ENCODE measurements at places on chromosomes 3 and 15.

DNA sequence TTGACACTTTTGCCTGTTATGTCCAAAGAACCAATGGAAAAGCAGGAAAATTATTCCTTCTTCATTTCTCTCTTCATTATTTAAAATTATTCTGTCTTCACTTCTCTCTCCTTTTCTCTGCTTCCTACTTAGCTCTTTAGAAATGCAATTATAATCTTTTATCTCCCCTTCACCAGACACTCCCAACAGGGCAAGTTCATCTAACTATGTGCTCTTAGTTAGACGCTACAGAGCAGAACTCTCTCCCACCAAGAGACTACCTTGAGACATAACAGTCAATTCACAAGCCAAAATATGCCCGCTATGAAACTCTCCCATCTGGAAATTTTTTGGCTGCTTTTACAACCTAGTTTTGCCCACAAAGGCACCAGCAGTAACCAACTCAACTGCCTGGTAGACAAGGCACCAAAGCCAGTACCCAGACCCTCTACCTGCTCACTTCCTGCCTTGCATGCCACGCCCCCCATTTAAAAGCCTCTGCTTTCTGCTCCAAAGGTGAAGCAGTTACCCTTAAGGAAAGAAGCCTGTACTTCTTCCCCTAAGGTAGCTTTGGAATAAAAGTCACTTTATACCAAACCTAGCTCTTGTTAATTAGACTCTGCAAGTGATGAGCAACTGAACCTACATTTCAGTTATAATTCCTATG lies 28.1 kb downstream of the CCRL2 start:
- no peak for DNase-seq

DNA sequence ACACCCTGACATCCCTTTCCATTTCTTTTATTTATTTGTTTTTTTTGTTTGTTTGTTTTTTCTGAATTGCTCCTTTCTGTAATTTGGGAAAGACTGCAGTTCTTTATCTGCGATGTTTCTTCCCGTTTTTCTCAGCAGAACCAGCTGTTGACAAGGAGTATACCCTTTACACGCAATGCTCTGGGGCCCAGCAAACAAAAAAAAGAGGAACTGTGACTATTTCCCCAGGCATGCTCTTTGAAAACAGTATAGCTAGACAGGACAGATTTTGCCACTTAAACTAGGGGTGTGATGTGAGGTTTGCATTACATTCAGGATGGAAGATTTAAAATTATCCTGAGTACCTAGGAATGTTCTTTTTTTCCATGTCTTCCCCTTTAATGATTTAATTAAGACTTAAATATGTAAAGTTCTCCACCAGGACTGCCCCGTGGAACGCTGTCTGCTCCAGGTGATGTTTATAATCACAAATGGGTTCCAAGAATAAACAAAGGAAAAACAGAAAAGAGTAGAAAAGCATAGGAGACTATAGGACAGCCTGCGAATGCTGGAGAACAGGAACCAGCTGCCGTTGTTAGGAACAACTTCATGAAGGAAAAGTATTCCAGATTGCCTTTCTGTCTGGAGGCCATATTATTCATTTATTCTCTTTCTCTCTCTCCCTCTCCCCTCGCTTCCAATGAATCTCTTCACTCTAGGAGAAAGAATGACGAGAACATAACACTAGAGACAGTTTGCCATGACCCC lies 43.3 kb downstream of the TGFBR2 start:
- DNase-seq = no peak

DNA sequence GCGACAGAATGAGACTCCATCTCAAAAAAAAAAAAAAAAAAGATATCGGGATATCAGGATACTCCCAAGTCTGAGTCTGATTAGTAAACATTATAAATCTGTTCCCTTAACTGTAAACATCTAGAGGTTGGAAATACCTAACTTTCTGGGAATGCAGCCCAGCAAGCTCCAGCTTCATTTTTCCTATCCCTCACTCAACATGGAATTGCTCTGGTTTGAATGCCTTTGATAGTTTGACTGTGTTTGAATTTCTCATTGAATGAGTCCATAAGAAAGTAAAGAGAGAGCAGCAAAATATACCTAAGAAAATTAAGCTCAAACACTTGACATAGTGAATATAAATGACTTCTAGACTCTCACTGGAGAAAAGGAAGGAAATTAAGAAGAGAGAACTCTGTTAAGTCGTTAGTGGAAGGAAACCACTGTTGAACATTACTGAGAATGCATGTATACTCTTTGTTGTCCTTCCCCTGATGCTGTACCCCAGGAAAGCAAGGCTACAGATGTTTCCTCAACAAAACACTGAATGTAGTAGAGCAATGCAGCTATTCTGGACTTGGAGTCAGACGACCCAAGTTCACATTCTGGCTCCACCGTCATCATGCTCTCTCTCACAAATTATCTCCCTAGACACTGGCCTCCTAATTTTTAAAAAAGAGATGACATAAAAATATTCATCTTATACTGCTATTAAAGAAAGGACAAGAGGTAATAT lies 62.4 kb downstream of the CD200 start:
- DNase-seq = no peak

DNA sequence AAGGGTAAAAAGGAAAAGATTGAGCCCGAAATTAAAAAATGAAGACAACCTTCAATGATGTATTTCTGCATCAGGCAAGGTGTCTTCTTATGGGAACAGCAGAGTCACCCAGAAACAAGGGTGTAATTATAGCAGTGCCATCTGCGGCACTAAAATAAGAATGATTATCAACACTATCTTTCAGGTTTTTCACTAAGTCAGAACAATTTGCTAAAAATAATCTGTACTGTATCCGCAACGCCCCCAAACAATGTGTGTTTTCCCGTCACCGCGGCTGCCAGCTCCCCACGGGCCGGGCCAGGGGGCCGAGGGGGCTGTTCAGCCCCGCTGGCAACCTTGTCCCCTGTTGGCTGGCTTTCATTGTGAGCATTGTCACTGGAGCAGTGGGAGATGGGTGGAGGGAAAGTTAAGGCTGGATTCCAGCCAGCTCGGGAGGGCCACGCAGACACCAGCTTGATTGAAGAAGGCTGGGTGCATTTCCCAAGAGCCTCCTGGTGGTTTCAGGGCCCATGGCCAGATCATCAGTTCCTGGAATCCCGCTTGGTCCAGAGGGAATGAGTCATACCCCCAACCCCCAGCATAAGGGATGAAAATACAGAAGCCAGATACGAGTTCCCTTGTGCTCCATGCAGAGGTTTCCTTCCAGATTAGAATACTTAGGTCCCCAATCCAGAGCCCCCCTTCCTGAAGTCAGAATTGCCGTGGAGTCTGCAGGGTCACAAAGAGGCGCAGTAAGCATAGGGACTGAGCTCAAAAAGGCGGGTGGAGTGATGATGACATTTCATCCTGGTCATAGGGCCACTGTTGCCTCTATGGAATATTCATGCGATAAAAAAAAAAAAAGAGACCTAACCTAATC lies 90.2 kb upstream of the KLF13 start:
- DNase-seq = peak; percentile 84

GRCh38 chr15:51310064-51310463 lies 28.3 kb downstream of the CYP19A1 start:
- DNase-seq = no peak

DNA sequence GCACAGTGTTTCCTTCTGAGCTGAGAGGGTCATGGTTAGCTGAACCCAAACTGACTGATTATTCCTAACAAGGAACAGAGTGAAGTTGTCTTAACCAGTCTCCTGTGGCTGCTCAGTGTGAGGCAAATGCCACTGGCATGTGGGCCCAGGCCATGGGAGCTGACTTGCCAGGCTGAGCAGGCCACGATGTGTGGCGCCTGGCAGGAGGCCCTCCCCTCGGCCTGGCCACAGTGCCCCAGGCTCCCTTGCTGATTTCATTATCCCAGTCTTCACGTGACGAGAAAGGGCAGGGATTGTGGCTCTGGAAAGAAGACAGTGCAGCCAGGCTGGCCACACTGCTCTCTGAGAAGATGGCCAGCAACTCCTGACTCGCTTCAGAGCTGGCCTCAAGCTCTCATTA lies 58.8 kb downstream of the SLCO2A1 start:
- DNase-seq = no peak

DNA sequence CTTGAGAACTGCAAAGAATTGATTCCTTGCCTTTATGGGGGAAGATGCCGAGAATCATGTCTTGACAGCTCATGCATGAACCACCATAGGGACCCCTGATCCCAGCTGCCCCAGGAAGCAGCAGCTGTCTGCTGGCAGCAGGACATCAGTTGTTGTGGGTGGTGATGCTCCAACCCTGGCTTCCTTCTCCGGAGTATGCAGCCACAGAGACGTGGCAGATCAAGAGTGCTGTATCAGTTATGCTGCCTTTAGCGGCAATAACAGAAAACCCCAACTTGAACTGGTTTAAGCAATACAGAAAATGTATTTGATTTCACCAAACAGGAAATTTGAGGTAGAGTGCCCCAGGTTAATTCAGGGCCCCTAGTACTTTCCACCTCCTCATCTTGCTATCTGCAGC lies 92.2 kb upstream of the TNFAIP8L3 start:
- no peak for DNase-seq

- DNase-seq = no peak
These were observed 486 bp downstream of the LSG1 start for GRCh38 chr3:194671511-194671899.

GRCh38 chr3:130894986-130895280 lies 1.0 kb downstream of the ATP2C1 start:
- no peak for DNase-seq

GRCh38 chr3:32510075-32510724 lies 7.5 kb upstream of the CMTM6 start:
- DNase-seq = peak; percentile 51

DNA sequence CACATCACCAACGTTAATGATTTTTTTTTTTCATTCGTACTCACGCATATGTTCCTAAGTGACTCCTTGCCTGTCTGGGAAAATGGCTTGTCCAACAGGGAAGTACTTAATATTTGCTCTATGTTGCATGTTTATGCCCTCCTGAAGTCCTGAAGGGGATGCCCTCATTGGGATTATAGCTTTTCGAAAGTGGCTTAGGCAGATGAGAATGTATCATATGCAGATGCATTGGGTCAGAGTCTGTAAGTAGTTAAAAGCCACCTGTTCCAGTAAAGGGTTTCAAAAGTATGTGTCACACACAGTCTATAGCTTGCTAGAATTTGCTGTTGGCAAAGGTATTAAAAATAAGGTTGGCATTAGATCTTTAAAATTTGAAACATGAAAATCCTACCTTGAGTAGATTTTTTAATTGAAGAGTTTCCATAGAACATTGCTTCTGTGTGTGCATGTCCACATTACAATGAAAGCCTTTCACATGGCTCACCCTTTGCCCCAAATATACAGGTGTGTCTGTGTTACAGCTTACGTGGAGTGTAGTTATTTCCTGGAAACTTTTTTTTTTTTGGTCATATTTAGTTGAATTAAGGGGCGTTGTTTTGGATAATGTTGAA lies 2.1 kb downstream of the ABHD17C start:
- no peak for DNase-seq

DNA sequence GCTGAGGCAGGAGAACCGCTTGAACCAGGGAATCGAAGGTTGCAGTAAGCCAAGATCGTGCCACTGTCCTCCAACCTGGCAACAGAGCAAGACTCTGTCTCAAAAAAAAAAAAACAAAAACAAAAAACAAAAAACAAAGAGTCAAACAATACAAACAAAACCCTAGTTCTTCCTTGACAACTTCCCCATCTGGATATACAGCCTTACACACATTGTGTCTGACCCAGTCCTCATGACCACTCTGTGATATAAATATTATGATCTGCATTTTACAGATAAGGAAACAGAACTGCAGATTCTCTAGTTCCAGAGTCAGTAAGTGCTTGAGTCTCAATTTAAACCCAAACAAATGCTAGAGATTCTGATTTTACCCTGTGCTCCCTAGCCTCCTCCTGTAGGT lies 4.8 kb upstream of the ESYT3 start:
- DNase-seq = no peak

- no peak for DNase-seq
These were observed 24.2 kb downstream of the PXYLP1 start for GRCh38 chr3:141255846-141256261.

GRCh38 chr15:66461917-66462316 lies 35.6 kb downstream of the SNAPC5 start:
- no peak for DNase-seq

DNA sequence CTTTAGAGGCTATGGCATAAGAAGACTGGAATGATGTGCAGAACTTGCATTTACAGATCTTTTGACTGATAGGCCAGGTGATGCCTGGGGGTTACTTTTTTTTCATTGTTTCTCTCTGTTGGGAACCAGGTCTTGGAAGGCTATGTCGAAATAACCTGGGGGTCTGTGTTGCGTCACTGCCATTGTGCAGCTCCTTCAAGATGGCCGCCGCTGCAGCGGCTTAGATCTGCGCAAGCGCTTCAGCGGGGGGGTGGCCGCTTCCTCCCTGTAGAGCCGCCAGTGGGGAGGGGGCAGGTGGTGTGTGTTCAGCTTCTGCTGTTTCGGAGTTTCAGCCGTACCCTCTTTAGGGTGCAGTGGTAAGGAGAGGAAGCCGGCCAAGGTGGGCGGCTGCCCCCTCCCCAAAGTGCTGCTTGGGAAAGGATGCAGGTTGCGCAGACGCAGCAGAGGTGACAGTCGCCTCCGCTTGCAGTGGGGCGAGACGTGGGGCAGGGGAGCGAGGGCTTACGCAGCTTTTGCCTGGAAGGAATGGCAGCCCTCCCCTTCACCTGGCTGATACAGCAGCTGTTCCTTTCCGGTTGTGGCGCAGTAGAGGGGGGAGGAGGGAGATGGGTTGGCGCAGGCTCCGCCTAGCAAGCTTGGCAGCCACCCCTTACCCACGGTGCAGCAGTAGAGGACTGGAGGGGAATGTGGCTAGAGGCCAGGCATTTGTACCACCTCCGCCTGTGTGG lies 1.5 kb downstream of the SNRPN start:
- DNase-seq = peak; percentile 89

GRCh38 chr15:58115692-58116091 lies 22.5 kb upstream of the AQP9 start:
- DNase-seq = no peak

- no peak for DNase-seq
These were observed 141.4 kb upstream of the MRPS22 start for GRCh38 chr3:139202226-139202958.

DNA sequence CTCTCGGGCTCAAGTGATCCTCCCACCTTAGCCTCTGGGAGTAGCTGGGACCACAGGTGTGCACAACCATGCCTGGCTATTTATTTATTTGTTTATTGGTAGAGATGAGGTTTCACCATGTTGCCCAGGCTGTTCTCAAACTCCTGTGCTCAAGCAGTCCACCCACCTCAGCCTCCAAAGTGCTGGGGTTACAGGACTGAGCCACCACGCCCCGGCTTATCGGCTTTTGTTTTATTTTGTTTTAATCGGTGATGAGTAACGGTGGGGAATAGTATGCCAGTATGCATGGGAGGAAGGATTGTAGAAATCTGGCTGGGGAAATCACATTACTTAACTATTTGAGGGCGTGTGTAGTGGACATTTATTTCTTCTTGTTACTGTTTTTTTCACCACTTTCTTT lies 451.0 kb upstream of the GOLIM4 start:
- DNase-seq = no peak

- no peak for DNase-seq
These were observed 93.0 kb downstream of the NFKBIZ start for GRCh38 chr3:101942356-101942755.

DNA sequence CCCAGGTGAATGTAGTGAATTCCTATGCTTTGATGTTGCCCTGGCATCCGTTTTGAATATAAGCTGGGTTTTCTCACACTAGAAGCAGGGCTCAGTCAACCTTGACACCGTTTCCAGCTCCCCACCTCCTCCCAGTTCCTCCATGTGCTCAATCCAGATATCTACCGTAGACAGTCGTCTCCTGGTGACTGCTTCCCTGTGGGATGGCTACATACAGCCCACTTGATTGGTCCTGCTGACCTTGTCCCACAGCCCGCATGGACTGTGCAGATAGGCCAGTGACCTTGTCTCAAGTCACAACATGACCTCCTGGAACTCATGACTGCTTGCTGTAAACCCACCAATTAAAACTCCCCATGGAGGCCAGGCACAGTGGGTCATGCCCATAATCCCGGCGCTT lies 8.1 kb downstream of the SEMA7A start:
- no peak for DNase-seq

Measured in SHP77 treated with DMSO at 0.1 percent for 48 hours (cell line).